Stimulated activated naive CD8-positive, alpha-beta T cell treated with anti-CD3 and anti-CD28 coated beads, Interleukin-15, amount 100 ng/mL, for 72 hours (primary cell): ENCODE measurements at places on chromosomes 11 and 22.
A peak's percentile ranks its signal among the peaks of the same experiment; 100 is the strongest.

- no peak for DNase-seq
These were observed 253.4 kb downstream of the FAM76B start for GRCh38 chr11:95536047-95536690.

DNA sequence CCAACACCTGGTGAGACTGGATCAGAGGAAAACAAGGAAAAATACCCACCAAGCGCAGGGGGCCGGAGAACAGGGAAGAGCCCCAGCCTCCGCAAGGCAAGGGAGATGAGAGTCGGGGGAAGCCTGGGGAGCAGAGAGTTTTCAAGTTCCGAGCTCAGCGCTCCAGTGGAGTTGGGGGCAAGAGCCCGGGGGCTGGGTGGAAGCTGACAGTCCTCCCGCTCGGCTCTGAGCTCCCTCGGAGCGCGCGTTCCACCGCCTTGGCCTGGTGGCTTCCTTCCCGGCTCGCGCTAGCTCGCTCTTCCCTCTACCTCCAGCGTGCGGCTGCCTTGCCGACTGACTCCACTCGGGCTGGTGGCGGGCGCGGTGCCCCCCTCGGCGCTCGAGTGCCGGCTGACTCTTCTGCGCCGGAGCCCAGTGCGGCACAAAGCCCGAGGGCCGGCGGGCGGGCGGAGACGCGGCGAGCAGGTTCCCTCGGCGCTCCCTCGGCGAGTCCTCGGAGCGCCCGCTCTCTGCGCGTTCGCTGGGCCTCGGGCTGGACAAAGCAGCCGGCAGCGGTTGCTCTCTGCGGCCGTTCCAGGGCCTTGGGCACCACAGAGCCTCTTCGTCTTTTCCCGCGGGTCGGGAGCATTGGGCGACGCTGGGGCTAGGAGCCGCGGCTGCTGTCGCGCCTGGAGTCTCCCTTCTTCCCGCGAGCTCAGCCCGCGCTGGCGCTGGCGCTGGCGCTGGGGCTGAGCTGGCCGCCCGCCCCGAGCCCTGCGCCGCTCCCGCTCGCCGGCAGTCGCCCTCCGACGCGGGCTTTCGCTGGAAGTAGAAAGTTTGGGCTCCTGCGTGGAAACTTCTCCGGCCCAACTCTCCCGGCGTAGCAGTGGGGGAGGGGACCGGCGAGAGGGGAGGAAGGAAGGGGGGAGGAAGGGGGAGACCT is 1.0 kb downstream of the PAX6 start:
- DNase-seq = no peak

DNA sequence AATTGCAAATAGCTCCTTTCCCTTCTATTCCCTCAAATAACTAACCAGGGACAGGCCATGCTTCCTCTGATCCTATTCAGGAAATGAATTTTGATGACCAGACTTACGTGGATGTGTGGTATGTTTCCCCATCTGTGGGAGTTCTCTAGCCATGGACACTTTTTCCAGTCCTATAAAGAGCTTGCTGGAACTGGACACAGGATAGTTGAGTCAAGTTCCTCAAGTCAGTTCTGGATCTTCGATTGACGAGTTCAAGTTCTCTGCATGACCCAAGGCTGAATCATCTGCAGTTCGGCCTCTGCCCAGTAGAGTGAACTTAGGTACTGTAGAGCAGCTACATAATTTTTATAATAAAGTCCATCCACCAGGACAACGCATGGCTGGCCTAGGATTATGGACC is 52.7 kb upstream of the CCND1 start:
- no peak for DNase-seq

GRCh38 chr11:45212566-45213315 is 66.3 kb downstream of the PRDM11 start:
- no peak for DNase-seq

GRCh38 chr11:38538866-38539680 is 1941.0 kb upstream of the RAG2 start:
- no peak for DNase-seq

GRCh38 chr11:92393218-92393617 is 168.6 kb downstream of the FAT3 start:
- DNase-seq = no peak

GRCh38 chr11:128240546-128240945 is 346.8 kb downstream of the ETS1 start:
- DNase-seq = no peak

GRCh38 chr22:20663137-20663828 is 110.6 kb upstream of the SERPIND1 start:
- DNase-seq = no peak

DNA sequence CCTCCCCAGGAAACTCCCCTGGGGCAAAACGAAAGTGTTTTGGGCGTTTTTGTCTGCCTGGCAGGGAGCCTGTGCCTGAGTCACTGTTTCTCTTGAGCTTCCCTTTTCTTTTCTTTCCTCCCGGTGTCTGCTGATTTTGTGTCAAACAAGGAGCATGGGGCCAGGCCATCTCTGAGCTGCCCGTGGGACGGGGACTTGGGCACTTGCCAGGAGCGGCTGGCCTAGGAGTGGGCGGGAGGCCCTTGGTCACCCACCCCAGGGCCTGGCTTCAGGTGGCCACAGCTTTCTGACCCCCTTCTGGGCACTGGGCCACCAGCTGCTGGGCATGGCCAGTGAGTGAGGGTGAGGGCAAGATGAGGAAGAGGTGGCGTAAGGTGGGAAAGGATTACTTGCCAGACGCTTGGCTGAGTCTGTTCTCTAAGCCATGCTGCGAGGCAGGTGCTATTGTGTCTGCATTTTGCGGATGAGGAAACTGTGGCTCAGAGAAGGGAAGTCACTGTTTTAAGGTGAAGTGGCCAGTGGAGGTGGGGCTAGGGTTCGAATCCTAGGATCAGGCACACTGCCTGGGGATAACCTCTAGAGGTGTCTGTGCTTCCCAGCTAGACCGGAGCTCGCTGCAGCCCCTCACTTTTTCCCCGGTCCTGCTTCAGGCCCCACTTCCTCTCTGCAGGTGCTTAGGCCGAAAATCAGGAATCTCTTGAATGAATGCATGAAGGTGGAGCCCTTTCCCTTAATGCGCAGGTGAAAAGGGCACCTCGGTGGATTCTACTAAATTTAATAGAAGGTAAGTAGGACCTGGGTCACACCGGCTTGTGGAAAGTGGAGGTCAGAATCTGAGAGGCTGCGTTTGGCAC is 7.8 kb upstream of the NFAM1 start:
- DNase-seq = no peak

- no peak for DNase-seq
These were observed 65.8 kb downstream of the DEUP1 start for GRCh38 chr11:93396316-93396715.

GRCh38 chr11:71235719-71236118 is 16.7 kb downstream of the SHANK2 start:
- DNase-seq = no peak

DNA sequence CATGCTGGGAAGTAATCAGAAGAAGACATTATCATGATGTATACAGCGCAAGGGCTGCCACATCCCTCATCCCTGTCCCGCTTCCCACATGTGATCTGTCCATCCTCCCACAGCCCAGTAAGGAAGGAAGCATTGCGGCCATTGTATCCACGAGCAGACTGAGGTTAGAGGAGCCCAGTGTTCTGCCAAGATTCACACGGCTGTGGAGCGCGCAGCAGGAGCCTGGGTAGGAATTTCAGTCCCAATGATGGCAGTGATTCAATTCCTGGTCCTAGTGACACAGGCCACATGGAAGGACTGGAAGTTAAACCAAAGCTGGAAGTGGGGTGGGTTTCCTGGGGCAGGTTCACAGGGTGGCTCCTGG is 89.2 kb downstream of the RTL6 start:
- DNase-seq = no peak

DNA sequence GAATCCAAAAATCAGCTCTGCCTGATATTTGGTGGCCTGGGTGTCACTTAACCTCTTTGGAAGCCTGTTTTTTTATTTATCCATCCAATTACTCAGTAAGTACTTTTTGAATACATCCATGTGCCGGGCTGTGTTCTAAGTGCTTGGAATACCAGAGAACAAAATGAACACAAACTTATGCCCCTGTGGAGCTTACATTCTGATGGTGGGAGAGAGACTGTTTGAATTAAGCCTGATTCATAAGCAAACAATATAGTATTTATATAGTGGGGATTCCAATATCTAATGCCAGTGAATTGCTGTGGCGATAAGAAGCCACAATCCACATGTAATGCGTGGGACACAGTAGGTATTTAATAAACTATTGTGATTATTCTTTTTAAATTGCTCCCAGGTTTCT is 19.4 kb downstream of the KCNJ5 start:
- no peak for DNase-seq

- no peak for DNase-seq
These were observed 14.6 kb downstream of the MRGPRF start for GRCh38 chr11:68998390-68998911.

DNA sequence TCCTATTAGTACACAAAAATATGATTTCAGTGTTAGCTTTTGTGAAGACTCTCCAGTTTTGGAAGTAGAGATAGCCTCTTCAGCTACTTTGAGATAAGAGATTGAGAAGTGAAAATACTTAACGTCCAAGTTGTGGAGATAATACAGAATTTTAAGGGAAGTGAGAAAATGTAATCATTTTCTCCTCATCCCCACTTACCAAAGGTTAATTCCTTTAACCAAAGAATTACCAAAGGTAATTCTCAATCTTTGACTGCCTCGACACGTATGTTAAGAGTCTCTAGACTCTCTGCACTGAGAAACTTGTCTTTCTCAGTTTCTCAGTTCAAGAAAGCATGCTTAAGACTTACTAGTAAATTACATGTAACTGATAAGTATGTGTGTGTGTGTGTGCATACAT is 15.3 kb downstream of the C11orf54 start:
- DNase-seq = no peak

GRCh38 chr11:71491531-71491930 is 35.5 kb upstream of the KRTAP5-7 start:
- DNase-seq = no peak

DNA sequence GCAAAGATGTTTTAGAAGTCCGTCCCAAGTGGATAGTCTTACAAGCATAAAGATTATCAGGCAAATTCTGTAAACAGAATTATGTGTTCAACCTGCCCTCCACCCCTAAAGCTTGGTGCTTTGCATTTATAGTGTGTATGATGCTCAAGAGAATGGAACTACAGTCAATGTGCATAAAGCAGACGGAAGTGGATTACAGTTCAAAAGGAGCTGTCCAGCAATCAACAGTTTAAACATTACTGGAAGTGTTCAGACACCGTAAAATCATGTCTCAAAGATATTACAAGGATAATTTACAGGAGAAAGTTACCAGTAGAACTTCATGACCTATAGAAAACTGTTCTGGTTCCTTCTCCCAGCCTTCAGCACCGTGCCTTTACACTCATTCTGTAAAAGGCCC is 1.0 kb downstream of the RIC3 start:
- no peak for DNase-seq

- no peak for DNase-seq
These were observed 93.8 kb upstream of the SESN3 start for GRCh38 chr11:95324826-95325225.

DNA sequence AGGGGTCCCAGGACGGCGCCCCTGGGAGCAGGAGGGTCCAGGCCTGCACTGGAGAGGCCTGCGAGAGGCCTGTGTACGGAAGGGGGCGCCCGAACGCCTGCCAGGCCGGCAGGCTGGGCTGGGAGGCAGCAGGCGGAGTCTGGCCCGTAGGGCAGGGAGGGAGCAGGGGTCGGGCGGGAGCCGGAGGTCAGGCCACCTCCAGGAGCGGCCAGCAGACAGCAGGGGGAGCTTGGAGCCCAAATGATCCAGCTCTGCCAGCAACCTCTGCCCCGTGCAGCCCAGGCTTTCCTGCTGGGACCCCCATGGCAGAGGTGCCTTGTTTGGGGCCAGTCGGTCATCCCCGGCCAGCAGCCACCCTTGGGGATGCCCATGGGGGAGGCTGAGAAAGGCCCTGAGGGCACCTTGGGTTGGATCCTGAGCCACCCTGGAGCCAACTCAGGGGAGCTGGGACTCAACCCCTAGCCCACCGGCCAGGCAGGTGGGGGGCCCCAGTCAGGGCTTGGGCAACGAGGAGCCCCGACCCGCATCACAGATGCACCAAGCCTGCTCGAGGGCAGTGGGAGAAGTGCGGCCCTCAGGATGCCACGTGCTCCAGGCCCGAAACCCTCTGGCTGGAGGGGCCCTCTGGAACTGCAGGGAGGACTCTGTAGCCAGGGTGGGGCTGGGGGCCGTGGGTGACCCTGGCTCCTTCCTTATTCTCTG is 9.6 kb upstream of the SYT8 start:
- DNase-seq = no peak

DNA sequence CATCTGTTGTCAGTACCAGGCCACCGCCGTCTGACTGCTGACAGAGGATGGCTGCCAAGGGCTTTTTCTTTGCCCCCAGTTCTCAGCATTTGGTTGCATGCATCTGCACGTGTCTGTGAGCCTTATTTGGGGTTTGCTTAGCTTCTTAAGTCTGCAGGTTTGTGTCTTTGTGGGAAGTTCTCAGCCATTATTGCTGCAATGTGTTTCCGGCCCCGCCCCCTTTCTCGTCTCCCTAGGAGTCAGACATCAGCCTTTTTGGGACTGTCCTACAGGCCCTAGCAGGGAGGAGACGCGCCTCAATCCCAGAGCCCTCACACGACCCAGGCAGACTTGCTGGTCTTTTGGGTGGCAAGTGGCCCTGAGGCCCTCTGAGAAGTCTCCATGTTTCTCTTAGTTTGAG is 8.0 kb downstream of the MOB2 start:
- no peak for DNase-seq

GRCh38 chr11:65857500-65857852 is 504 bp downstream of the CFL1 start:
- peak; percentile 74 for DNase-seq

DNA sequence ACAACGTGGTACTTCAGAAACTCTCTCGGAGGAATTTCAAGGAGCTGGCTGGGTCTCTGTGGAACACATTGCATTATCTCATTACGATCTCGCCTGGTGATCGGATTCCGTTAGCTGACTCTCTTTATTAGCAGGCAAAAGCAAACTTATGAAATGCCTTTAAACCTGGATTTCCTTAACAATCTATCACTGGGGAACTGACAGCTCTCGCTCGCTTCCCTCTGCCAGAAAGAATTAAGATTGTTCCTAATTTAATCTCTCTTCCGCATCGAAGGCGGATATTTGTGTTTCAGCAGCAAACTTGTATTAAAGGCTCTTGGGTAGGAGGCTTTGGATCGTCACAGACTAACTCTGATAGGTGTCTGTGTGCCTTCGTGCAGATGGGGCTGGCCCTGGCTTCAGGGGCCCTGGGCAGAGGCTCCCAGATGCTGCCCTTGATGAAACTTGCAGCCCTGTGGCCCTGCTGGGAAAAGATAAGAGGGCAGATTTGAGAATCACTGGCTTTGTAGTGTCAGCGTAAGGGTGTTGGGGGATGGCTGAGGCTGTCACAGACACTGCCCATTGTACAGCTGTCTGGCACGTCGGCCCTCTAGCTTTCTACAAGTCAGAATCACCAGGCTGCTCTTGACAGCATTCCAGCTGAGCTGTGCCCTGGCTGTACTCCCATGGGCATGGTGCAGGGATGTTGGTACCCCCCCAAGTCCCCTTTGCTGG is 162.2 kb upstream of the NECTIN1 start:
- DNase-seq = no peak

DNA sequence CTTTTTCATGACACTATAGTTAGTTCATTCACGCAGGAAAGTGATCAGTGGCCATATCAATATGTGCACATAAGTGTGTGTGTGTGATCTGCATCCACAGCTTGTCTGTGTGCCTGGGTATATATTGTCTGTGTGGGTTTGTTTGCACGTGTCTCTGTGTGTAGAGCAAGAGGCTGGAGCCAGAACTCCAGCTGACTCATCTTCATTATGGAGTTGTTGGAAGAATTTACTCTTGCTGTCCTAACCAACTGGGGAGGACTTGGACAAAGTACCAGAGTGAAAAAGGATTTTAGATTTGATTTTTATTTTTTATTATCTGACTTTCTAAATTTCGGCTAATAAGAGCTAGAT is 63.9 kb downstream of the TP53I11 start:
- DNase-seq = no peak
